Activated T-helper 1 cell treated with anti-CD3 and anti-CD28 coated beads, Interleukin-2, amount 50 U/mL, for 16 hours (primary cell): ENCODE measurements at places on chromosomes 5 and 9.

GRCh38 chr9:16039988-16040761 lies 487.3 kb downstream of the CCDC171 start:
- no peak for DNase-seq

DNA sequence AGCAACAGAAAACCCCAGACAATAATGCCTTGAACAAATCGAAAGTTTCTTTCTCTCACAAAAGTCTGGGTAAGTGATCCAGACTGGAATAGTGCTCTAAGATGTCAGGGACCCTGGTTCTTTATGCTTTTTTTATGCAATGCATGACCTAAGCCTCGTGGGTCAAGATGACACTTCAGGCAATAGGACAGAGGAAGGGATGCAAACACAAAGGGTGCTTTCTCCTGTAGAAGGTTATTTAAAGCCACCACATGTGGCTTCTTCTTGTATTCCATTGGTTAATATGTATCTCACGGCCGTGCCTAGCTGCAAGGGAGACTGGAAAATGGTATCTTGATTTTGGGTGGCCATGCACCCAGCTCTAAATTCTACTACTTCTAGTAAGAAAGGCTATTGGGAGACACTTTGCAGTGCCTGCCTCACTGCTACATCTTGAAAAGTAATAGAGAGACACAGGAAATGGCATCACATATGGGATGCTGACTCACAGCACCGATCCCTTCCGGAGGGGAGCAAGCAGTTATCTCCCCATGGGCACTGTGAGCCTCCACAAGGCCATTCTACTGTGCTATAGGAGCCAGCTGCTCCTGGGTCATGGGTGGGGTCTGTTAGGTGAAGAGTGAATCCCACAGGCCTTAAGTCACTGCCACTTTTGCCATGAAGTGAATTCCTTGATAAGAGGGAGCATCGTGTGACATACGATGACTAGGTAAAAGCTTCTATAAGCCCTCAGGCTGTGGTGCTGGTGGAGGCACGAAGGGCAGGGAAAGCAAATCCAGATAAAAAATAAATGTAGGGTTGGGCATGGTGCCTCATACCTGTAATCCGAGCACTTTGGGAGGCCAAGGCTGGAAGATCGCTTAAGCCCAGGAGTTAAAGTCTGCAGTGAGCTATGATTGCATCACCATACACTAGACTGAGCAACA lies 32.5 kb upstream of the RAB14 start:
- DNase-seq, result no peak

GRCh38 chr5:180313677-180314505 lies 22.0 kb upstream of the MAPK9 start:
- no peak for DNase-seq

DNA sequence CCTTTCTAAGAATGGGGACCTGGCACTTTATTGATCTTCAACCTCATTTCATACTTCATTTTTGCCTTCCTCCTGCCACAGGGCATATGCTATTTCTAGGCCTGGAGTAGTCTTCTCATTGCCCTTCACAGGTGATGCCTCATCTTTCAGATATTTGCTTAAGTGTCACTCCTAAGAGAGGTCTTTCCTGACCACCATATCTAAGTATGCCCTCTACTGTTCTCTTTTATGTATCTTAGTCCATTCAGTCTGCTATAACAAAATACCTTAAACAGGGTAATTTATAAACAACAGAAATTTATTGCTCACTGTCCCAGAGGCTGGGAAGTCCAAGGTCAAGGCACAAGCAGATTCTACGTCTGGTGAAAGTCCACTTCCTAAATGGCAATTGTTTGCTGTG lies 99.1 kb downstream of the ADAMTS6 start:
- no peak for DNase-seq

GRCh38 chr9:121604242-121604641 lies 47.2 kb upstream of the DAB2IP start:
- DNase-seq, result no peak

- DNase-seq, result peak; percentile 14
Measured at GRCh38 chr5:172837640-172838039, 3.6 kb downstream of the ERGIC1 start.

- no peak for DNase-seq
Measured at GRCh38 chr9:26727471-26727870, 165.1 kb downstream of the CAAP1 start.
